Retinal pigment epithelial cell (primary cell): ENCODE measurements at places on chromosomes 5 and 9.

GRCh38 chr5:96064877-96065276 lies 103.2 kb upstream of the ELL2 start:
- no peak for DNase-seq

- DNase-seq, result no peak
These were observed 354.3 kb downstream of the RAB3C start for GRCh38 chr5:58937031-58937681.

DNA sequence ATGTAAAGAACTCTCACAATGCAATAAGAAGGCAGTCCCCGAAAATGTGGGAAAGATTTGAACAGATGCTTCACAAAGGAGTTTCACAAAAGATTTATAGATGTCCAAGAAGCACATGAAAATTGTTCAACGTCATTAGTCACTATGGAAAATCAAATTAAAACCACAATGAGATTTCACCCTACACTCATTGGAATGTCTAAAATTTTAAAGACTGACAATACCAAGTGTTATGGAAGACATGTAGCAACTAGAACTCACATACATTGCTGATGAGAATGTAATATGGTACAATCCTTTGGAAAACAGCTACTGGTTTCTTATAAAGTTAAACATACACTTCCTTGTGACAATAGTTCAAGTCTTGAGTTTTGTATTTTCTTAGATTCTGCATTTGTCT lies 11.0 kb upstream of the RECK start:
- DNase-seq, result no peak

- DNase-seq, result no peak
These were observed 954 bp downstream of the TBCA start for GRCh38 chr5:77774981-77775789.

- no peak for DNase-seq
These were observed 1.7 kb upstream of the SLC38A9 start for GRCh38 chr5:55713871-55714270.

GRCh38 chr5:118126159-118126558 lies 862.2 kb downstream of the DTWD2 start:
- no peak for DNase-seq

- no peak for DNase-seq
These were observed 642.1 kb downstream of the KCTD16 start for GRCh38 chr5:144812763-144813162.

DNA sequence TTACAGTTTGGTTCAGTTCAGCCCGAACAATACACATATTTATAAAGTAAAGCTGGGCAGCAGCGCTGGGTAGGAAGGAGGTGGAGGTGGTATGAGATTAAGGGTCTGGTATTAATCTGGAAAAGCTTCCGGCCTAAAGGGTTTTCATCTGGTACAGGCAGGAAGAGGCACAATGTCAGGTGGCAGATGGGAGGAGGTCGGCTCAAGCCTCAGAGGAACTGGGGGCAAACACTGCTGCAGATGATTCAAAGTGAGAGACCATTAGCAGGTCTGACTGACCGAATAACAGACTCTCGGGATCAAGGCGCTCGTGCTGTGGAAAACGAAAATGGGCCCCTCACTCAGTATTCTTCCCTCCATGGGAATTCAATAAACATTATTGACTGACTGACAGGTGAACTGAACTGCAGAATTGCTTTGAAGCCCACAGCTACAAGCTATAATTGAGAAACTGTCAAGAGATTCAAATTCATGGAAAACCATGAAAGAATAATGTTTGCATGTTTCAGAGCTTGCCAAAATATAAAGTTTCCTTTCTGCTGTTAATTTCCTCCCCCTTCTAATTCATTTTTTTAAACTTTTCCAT lies 75.3 kb downstream of the TMEM167A start:
- DNase-seq, result peak; percentile 58

DNA sequence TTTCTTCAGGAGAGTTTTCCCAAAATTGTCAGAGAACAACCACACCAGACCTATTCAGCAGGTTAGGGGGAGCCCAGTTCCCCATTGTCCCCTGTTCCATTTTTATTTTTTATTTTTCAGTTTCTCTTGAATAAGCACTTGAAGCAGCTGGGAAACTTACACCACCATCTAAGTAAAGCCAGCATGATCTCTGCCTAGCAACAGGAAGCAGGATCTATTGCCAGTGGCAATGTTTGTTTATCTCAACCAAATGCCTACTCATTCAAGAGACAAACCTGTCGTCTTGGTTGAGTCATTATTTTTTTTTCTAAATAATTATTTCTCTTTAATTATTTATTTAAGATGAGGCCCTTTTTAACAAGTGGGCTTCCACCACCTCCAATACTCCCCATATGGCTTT lies 379.3 kb downstream of the PLK2 start:
- DNase-seq, result no peak

GRCh38 chr5:83721953-83722901 lies 1.6 kb upstream of the HAPLN1 start:
- no peak for DNase-seq

GRCh38 chr5:55638455-55638854 lies 73.7 kb downstream of the SLC38A9 start:
- no peak for DNase-seq

DNA sequence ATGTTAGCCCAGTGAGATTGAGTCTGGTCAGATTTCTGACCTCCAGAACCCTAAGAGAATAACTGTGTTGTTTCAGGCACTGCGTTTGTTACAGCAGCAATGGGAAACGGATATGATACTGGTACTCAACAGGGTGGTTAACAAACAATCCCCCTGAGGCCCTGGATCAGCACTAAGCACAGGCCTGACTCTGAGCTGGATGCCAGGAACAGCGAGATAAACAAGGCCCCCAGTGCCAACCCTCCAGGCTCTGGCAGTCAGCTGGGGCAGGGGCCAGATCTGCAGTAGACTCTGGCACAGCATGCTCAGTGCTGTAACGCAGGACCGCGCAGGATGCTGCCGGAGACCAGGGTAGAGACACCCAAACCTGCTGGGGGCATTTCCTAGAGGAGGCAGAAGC lies 22.1 kb downstream of the CPLX2 start:
- no peak for DNase-seq

DNA sequence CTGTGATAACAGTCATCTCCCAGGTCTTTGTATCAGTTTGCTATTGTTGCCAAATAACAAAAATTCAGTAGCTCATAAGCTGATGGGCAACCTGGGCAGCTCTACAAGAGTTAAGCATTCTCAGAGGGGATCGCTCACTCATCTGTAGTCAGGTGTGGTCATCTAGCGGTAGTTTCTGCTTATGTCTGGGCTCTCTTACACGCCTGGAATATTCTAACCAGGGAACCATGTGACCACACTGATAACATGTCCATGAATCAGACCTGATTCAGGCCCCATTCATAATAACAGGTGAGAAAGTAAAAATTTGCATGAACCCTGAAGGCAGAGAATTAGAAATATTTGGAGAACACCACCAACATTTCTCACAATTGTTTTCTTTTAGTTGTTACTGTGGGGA lies 576.1 kb downstream of the SLCO4C1 start:
- DNase-seq, result no peak

DNA sequence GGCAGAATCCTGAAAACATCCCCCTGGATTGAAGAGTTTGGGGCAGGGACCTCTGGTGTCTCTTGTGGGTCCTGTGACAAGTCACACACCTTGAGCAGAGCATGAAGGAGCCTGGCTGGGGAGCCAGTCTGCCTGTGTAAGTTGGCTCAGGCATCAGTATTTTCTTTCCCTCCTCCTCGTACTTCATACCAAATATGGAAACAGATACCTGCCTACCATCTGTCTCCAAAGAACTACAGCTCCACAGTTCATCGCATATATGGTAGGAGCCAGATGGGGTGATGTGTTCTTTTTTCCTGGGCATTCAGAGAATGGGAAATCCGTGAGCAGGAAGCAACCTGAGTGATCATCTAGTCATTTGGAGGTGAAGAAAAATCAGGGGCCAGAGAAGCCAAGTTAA lies 177.3 kb upstream of the RAD23B start:
- DNase-seq, result no peak

DNA sequence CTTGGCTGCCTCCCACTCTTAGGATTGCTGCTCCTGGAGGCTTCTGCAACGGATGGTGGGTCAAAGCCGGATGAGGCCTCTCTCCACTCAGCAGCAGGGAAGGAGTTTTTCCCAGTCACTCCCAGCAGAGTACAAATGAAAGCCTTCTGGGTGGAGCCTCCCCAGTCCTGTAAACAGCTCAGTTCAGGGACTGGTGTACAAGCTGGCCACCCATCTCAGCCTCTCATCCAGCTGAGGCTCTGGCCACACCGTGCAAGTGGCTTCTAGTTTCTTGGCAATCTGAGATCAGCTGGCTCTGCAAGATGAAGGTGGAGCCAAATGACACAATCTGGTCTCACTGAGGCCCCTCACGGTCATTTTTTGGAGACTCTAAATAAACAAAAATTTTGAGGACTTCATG lies 10.0 kb downstream of the GPX3 start:
- DNase-seq, result no peak

GRCh38 chr5:160629003-160629402 lies 207.3 kb downstream of the PTTG1 start:
- no peak for DNase-seq

DNA sequence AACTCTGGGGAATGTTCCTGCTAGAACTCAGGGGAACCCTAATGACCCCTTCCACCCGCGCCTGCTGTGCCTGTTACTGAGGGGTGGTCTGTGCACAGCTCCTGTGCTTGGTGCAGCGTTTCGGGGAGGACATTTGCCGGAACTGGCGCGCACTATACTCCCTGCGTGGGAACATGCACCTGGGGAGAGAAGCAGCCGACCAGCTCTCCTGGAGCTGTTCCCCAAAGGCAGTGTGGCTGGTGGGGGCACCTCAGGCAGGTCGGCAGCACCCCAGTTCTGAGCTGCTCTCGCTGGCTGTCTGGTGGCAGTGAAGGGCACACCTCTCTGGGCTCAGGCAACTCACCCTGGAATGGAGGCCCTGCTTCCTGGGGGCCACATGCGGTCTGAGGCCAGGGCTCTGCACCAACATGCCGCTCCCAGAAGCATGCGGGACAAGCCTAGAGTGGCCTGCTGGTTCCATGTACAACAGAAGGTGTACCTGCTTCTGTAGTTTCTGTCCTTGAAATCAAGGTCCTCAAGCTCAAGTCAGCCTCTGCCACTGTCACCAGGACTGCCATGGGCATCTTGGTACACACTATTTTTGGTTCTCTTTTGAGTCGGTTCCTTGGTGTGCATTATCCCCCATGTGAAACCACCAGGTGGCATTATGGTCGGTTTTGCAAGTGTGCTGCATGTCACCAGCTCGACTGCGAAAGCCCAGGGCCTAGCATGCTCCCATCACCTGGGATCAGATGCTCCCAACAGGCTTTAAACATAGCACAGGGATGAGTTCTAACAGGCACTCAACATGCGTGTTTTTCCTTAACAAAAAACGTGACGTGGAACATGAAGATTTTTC lies 7.8 kb upstream of the MRNIP start:
- no peak for DNase-seq

DNA sequence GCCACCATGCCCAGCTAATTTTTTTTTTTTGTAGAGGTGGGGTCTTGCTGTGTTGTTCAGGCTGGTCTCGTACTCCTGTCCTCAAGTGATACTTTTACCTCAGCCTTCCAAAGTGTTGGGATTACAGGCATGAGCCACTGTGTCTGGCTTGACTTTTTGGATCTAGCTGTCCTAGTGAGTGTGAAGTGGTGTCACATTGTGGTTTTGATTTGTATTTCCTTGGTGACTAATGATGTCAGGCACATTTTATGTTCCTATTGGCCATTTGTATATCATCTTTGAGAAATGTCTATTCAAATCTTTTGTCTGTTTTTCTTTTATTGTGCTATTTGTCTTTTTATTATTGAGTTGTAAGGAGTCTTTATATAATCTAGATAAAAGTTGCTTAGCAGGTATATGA lies 53.5 kb upstream of the MCCC2 start:
- no peak for DNase-seq

- DNase-seq, result no peak
These were observed 760 bp downstream of the NPR3 start for GRCh38 chr5:32711681-32712480.

DNA sequence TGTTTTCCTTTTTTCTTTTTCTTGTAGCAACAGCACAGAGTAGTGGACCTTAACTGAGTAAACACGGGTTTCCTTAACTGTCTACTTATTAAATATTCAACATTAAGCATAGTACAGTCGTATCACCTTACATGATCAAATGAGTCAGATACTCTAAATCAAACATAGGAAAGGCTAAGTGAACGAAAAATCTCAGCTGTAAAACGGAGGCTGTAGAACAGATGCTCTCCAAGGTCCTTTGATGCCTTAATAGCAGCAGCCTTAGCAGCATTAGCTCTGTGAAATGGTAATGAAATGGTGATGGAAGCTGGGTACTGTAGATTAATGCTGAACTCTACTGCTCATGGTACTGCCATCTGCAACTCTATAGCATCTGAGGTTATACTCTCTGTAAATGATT lies 1433.3 kb upstream of the C9orf72 start:
- no peak for DNase-seq

- no peak for DNase-seq
These were observed 10.6 kb upstream of the ANGPTL2 start for GRCh38 chr9:127132921-127133647.

DNA sequence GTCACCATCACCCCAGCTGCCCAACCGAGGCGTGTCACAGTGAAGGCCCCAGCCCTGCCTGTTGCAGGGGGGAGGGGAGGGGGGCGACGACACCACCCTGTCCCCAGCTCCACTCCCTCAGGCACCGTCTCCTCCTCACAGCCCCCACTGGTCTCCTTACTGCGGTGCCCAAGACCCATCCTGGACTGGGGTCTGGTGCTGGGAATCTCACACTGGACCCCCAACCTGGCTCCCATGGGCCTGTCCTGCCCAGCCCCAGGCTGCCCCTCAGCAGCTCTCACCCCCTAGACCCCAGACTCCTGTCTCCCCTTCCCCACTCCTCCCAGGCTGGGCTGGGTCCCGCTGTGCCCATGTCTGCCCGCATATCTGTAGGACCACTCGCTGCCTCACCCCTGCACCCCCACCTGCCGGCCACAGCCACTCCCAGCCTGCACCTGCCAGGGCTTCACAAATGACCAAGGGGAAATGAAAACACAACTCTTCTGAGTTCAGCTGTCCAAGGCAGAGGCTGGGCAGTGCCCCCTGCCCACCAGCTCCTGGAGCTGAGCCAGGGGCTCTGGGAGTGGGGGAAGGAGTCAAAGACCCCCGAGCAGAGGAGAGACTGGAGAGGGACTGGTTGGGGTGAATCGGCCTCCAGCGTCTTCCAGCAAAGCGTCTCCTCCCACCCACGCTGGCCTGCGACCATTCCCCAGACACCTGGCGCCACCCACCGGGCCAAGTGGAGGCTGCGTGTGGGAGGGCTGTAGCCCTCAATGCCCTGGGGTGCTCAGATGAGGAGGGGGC lies 32.6 kb upstream of the EGFL7 start:
- no peak for DNase-seq

DNA sequence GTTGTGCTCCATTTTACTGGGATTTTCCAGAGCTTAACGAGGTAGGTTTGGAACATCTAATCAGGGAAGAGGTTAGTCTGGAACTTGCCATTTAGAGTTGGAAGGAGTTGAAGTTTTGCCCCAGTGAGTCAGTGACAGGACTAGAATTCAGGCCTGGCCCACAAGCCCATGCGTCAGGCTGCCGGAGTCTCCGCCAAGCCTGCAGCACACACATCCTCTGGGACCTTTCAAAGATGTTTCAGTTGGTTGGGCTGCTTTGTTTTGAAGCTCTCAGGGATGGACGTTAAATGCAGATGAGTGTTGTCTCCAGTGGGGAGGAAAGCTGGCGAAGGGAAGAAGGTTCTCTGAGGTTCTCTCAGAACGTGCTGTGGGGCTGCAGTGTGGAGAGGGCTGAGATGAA lies 147.0 kb downstream of the PSAT1 start:
- no peak for DNase-seq
